ENCODE measurements at places on chromosomes 7 and 10. TPM values are rescaled to one million over a fixed set of nuclear protein-coding genes. Genes with fewer than 3 reads are reported as not detected.

GRCh38 chr7:18040196-18040595, 12.6 kb upstream of the PRPS1L1 start:
- DNase-seq, result no peak

NODAL gene
- polyA plus RNA-seq, result 0.72 TPM

DNA sequence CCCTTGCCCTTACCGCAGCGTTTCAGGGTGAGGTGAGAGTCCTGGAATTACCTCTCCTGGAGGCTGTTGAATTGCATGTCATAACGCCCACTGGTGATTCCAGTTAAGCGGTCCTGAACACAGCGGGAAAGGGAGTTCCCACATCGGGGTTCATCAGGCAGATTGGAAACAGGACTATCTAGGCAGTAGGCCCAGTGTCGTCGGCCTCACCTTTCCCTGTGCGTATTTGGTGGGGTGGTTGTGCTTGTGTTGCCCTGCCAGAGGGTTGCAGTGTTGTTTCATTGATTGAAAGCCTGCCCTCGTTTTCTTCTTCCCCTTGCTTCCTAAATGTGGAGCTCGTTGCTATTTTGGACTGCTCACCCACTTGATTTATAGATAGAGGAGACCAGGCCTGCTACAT, 10.6 kb upstream of the SUN1 start:
- no peak for DNase-seq

- no peak for DNase-seq
These were observed 7.0 kb upstream of the RPEL1 start for GRCh38 chr10:103238506-103239252.

DNA sequence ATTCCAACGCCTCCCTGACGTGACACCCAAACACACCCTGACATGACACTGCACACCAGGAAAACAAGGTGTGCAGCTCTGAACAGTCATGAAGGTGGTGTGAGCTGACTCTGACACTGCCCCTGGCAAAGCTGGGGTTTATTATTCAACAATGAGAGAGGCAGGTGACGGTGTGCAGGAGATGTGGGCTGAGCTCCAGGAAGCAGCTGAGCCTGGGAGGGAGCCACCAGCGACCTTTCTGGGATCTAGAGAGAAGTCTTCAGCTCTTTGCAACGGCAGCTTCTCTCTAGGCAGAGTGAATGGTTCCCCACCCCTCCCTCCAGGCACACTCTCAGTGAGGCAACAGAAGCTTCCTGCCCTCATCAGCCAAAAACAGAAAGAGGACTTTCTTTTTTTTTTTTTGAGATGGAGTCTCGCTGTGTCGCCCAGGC, 65.6 kb downstream of the SH3PXD2A start:
- DNase-seq, result no peak

- no peak for DNase-seq
These were observed 642.0 kb upstream of the LRRN3 start for GRCh38 chr7:110448918-110449317.

LMBR1 gene
- polyA plus RNA-seq, result 36.4 TPM

DNA sequence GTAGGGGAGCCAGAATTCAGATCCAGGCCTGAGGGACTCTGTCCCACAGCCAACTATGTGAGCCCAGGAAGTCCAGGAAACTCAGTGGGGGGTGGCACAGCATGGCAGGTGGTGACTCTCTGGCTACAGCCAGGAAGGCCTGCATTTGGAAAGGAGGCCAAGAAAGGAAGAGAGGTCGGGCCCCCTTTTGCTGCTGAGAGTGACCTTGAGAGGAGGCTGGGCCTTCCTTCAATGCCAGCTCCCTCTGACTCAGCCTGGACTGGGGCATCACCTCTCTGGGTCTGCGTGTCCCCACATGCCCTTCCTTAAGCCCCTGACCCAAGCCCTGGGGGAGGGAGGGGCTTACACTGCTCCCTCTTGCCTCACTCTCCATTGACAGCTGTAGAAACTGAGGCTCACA, 6.4 kb upstream of the MYL10 start:
- DNase-seq, result no peak

GRCh38 chr7:2261611-2262010, 19.6 kb downstream of the NUDT1 start:
- DNase-seq, result no peak

DNA sequence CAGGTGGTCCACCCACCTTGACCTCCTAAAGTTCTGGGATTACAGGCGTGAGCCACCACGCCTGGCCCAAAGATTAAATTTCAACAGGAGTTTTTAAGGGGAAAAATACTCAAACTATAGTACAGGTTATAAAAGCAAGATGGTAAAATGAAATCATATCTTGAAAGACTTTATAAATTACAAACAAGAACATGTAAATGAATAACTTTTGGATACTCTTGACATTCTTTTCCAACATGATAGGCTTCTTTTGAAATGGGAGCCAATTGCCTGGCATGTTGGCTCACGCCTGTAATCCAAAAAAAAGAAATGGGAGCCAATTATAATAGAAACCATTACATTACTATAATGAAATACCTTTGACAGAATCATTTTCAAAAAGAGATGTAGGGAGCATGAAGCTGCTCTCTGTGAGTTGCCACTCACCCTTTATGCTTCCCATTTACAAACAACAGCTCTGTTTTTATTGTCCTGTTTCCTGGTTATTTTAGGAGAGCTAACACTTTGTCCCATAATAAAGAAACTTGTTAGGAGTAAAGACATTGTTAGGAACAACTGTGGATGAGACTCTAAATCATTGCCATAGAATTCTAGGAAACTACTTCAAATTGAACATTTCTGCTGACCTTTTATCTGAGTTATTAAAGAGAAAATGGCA, 24.6 kb upstream of the MCU start:
- no peak for DNase-seq

SLC18A3 gene
- polyA plus RNA-seq, result not detected

DNA sequence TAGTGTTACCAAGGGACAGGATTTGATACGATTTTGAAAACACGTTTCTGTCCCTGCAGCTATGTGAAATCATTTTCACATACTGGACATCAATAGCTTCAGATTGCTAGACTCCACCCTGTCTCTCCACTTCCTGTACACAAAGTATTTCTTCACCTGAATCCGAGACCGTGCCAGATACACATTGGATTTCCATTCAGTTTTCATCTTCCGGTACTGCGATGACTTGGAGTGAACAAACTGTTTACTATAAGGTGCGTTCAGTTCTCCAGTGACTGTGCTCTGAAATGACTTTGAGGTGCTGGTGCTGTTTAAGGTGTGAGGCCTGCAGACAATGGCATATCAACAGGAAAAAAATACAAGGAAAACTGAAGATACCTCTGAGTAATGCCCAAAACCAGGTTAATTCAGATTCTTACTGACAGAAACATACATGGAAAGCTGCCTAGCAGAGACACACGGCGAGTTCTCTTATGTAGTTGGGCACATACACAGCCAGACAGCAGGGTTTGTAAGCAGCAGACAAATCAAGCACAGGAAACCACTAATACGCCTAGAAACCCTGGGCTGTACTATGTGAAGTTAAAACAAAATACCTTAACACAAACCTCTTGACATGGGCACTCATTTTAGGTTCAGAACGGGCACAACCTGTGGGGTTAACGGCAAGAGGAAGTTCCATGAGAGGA, 119.2 kb downstream of the GALNT11 start:
- DNase-seq, result no peak

USP6NL gene
- polyA plus RNA-seq, result 9.4 TPM

GRCh38 chr10:104045151-104046089, 40.3 kb downstream of the COL17A1 start:
- DNase-seq, result peak; percentile 16

DNA sequence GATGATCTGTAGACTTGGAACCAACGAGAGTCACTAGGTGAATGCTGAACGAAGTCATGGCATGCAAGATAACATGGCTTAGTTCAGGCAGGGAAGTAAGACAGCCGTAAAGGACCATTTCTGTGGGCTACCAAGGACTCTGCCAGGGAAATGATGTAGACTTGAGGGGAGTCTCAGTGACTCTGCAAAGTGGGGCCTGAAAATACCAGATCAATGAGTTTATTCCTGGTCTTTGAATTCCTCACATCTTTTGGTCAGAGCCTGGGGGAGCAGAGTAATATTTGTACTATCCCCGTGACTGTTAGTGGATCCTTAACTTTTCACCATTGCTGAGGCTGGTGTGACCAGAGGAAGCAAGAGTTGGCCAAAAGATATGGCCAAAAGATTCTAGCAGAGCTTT, 60.7 kb upstream of the INHBA start:
- DNase-seq, result no peak

LRIT1 gene
- not detected for polyA plus RNA-seq

DNA sequence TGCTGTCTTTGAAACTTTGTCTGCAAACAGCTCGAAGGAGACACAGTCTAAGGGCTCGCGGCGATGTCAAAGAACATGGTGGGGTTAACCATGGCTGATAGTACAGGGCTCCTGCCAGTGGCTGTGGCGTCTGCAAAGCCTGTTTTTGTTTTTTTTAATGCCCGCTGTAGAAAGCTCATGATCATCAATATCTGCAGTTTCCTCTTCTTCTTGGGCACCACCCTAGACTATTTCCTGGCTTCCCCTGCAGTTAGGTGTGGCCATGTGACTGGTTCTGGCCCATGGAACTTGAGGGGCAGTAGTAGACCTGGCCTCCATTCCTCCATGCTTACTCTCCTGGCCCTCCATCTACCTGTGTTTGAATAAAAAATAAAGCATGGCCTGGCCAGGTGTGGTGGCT, 21.8 kb upstream of the SAMD8 start:
- no peak for DNase-seq

- no peak for DNase-seq
These were observed 3.4 kb downstream of the PRSS2 start for GRCh38 chr7:142773937-142774744.

GRCh38 chr10:123782549-123782948, 109.1 kb downstream of the CPXM2 start:
- DNase-seq, result no peak

- no peak for DNase-seq
These were observed 337.7 kb upstream of the AOAH start for GRCh38 chr7:37061849-37062559.

SFMBT2 gene
- 8.0 TPM for polyA plus RNA-seq

- peak; percentile 44 for DNase-seq
These were observed 278.5 kb downstream of the TCF7L2 start for GRCh38 chr10:113228530-113228929.

DNA sequence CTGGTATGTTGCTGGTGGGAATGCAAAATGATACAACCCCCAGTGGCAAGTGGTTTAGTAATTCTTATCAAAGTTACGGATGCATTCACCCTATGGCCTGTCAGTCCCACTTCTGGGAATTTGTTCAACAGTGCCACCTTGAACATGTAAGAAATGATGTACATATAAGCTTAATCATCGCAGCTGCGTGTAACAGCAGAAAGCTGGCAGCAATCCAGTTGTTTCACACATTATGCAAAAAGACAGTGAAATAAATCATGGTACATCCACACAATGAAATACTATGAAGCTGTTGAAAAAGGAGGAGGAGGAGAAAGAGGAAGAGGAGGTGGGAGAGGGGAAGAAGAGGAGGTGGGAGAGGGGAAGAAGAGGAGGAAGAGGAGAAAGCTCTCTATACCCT, 76.2 kb upstream of the MYL10 start:
- DNase-seq, result no peak

DNA sequence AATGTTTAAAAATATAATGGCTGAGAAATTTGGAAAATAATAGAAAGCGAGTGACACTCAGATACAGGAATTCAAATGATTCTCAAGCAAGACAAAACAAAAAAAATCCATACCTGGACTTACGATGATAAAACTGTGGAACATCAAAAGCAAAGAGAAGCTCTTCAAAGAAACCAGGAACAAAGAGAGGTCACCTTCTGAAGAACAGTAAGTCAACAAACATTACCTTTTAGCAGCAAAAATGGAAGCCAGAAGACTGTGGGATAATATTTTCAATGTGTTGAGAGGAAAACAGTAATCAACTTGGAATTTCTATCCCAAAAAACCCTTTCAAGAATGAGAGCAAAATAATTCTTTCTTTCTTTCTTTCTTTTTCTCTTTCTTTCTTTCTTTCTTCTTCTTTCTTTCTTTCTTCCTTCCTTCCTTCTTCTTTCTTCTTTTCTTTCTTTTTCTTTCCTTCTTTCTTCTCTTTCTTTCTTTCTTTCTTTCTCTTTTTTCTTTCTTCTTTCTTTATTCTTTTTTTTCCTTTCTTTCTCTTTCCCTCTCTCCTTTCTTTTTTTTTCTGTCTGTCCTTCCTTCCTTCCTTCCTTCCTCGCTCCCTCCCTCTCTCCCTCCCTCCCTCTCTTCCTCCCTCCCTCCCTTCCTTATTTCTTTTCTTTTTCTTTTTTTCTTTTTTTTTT, 1.8 kb upstream of the CPA5 start:
- DNase-seq, result no peak

POU6F2 gene
- polyA plus RNA-seq, result 0.07 TPM

DNA sequence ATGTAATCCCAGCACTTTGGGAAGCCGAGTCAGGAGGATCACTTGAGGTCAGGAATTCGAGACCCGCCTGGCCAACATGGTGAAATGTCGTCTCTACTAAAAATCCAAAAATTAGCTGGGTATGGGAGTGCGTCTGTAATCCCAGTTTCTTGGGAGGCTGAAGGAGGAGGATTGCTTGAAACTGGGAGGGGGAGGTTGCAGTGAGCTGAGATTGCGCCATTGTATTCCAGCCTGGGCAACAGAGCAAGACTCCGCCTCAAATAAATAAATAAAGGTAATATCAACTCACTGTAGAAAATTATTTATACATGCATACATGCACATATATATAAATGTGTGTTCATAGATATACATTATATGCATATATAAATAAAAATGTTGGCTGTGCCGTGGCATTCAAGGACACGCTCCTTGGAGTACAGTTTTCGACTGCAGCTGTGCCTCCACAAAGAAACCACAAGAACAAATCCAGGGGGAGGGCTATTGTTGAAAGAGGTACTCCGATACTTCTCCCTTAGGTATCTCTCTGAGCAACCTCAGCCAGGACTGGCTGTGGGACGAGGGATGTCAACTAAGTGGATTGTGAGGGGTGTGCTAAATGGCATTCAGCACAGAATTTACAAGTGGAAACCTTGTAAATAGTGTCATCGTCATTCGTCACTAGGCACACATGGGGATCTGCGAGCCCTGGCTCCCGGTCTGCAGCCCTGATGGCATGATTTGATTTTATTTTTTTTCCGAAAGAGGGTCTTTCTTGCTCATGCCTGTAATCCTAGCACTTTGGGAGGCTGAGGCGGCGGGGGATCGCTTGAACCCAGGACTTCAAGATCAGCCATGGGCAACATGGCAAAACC, 49.3 kb downstream of the HIP1 start:
- DNase-seq, result no peak

DNA sequence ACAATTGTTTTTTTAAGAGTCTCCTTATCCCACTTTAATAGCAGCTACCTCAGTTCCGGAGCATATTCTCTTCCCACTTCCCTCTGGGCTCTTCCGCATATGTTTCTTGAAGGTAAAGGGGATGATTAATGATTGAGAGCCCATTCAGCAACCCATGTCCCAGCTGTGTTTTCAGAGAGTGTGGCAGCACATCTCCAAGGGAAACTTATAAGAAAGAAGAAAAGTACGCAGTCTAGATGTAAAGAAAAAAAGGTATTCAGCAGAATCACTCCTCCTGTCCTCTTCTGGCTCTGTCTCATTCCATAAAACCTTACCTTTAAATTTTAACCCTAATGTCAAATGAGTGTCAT, 9.7 kb upstream of the ANKRD7 start:
- no peak for DNase-seq

DNA sequence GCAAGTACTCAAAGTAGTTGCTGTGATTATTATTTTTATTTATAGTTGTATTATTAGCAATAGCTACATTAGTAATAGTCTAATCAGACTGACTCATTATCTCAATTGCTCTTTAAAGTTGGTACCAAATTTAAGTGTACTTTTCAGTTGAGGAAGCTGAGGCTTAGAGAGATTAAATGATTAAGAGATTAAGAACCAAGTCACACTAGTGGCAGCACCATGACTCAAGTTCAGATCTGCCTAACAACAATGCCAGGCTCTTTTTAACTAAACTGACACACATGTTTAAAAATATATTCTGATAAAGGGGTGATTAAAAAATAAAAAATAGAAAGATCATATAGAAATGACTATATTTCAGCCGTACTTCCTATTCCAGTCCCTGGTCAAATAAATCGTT, 42.0 kb downstream of the FZD1 start:
- no peak for DNase-seq

All from muscle of back (tissue), 13 donors.